ENCODE measurements at places on chromosomes 12 and 14.

- no peak overlapping the region for H3K4me3 ChIP-seq
- no peaks in the 10 kb centered on the region for H3K36me3 ChIP-seq
- DNase-seq: no peak
- H3K27ac ChIP-seq: no peak overlapping the region
- no peaks in the 10 kb centered on the region for H3K4me1 ChIP-seq
Measured at GRCh38 chr12:127205781-127206555, 1061.0 kb upstream of the TMEM132C start.

- H3K27me3 ChIP-seq: no peaks in the 10 kb centered on the region
- H3K4me1 ChIP-seq: no peaks in the 10 kb centered on the region
- H3K4me3 ChIP-seq: no peak overlapping the region
- no peak overlapping the region for H3K27ac ChIP-seq
- DNase-seq: no peak
- no peaks in the 10 kb centered on the region for H3K36me3 ChIP-seq
Measured at GRCh38 chr12:42744539-42745182, 155.1 kb upstream of the PRICKLE1 start.

GRCh38 chr12:85603556-85603955 lies 232.7 kb downstream of the RASSF9 start:
- no peak overlapping the region for H3K27ac ChIP-seq
- H3K36me3 ChIP-seq: no peaks in the 10 kb centered on the region
- H3K4me1 ChIP-seq: no peaks in the 10 kb centered on the region
- no peak overlapping the region for H3K4me3 ChIP-seq
- no peak for DNase-seq

DNA sequence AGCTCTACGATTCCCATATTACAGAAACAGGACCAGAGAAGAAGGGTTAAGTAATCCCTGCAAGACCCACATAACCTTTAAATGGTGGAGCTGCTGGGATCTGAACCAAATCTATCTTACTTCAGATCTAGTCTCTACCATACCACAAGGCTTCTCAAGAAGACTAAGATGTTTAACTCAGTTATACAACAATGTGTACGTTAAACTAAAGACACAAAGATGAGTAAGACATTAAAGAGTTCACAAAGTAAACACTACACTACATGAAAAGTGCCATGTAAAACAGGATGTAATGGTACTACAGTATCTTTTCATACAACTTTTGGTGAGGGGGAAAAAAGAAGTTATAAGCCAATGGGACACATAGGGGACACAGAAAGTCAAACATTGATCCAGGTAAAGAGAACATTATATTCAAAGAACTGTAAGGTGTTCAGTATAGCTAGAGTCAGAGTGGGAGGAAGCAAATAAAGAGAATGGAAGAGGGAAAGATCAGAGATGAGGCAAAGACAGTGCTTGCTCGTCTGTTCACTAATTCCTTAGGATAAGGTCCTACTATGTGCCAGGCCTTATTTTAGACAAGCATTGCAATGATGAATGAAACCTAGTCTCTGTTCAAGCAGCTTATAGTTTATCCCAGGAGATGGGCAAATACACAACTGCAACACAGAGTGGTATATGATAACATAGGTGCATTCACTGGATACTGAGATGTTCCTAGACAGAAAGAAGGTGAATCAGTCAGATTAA lies 7.7 kb downstream of the TMED10 start:
- DNase-seq: no peak
- H3K27me3 ChIP-seq: no peaks in the 10 kb centered on the region
- no peak overlapping the region for H3K27ac ChIP-seq
- H3K36me3 ChIP-seq: no peaks in the 10 kb centered on the region
- no peaks in the 10 kb centered on the region for H3K4me1 ChIP-seq

- no peaks in the 10 kb centered on the region for H3K27me3 ChIP-seq
- H3K36me3 ChIP-seq: no peaks in the 10 kb centered on the region
- H3K4me1 ChIP-seq: no peaks in the 10 kb centered on the region
- H3K4me3 ChIP-seq: no peak overlapping the region
- H3K27ac ChIP-seq: no peak overlapping the region
Measured at GRCh38 chr14:37232907-37233481, 35.3 kb downstream of the MIPOL1 start.

DNA sequence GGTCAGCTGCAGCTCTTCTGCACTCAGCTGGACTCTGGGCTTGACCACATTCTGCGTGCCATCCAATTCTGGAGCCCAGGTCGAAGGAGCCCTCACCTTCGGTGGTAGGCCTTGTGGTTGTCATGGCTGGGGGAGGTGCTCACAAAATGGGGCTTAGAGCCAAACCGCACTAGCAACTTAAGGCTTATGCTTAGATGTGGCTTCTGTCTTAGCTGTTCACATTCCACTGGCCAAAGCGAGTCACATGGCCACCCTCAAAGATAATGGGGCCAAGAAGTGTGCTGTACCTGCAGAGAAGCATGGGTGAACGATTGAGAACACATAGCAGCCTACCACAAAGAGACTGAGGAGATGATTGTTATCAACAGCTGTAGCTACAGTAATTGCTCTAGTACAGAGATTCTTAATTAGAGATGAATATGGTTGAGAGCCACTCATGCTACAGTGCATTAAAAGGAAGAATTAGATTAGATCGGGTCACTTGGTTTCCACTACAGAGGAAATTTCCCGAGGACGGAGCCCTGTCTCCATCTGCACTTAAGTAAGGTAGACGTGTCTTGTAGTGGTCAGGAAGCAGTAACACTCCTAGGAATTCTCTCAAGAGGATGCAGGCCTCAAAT lies 334.6 kb upstream of the FKBP4 start:
- peaks cover 3% of the 10 kb centered on the region for H3K27me3 ChIP-seq
- no peak overlapping the region for H3K4me3 ChIP-seq
- H3K27ac ChIP-seq: no peak overlapping the region
- H3K4me1 ChIP-seq: no peaks in the 10 kb centered on the region
- H3K36me3 ChIP-seq: no peaks in the 10 kb centered on the region

DNA sequence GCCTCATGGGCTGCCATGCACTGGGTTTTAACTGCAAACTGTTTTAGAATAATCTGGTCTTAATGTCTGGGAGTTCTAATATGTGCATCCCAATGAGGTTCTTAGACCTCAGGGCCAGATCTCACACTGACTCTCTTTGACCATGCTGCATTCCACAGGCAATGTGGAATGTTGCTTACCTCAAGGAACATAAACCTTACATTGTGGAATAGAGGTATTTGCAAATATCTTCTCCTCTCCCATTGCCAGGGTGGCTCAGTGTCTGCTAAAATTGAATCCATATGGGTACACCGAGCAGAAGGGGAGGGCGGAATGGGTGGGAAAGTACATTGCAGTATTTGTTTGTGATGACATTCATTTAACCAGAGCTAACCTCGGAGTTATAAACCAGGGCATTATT lies 78.6 kb downstream of the CHST11 start:
- DNase-seq: no peak
- H3K27me3 ChIP-seq: no peaks in the 10 kb centered on the region
- H3K36me3 ChIP-seq: no peaks in the 10 kb centered on the region
- no peak overlapping the region for H3K4me3 ChIP-seq

DNA sequence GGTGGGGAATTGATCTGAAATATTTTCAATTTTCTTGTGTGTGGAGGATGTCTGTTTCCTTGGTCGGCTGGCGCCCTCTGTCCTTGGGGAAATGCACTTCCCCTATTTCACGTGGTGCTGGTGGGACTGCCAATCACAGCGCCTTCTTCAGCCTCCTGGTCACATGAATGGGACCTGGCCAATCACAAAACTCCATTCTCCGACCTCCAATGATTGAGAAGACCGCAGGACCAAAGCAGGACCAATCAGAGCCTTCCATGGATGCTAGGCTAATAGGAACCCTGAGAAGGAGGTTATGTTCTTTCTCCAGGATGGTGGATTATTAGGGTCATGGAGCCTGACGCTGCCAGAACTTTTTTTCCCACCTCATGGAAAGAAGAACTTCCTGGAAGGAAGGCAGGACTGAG lies 188.7 kb downstream of the TTC8 start:
- H3K4me3 ChIP-seq: no peak overlapping the region
- DNase-seq: no peak
- H3K27me3 ChIP-seq: no peaks in the 10 kb centered on the region
- H3K27ac ChIP-seq: no peak overlapping the region
- H3K36me3 ChIP-seq: no peaks in the 10 kb centered on the region

GRCh38 chr12:66603461-66603860 lies 75.4 kb downstream of the GRIP1 start:
- no peak for DNase-seq
- no peaks in the 10 kb centered on the region for H3K4me1 ChIP-seq
- H3K27me3 ChIP-seq: no peaks in the 10 kb centered on the region
- no peaks in the 10 kb centered on the region for H3K36me3 ChIP-seq
- no peak overlapping the region for H3K27ac ChIP-seq

GRCh38 chr14:59664741-59665140 lies 88.1 kb upstream of the CCDC175 start:
- no peak for DNase-seq
- H3K27ac ChIP-seq: no peak overlapping the region
- no peak overlapping the region for H3K4me3 ChIP-seq
- H3K36me3 ChIP-seq: no peaks in the 10 kb centered on the region
- H3K27me3 ChIP-seq: no peaks in the 10 kb centered on the region

DNA sequence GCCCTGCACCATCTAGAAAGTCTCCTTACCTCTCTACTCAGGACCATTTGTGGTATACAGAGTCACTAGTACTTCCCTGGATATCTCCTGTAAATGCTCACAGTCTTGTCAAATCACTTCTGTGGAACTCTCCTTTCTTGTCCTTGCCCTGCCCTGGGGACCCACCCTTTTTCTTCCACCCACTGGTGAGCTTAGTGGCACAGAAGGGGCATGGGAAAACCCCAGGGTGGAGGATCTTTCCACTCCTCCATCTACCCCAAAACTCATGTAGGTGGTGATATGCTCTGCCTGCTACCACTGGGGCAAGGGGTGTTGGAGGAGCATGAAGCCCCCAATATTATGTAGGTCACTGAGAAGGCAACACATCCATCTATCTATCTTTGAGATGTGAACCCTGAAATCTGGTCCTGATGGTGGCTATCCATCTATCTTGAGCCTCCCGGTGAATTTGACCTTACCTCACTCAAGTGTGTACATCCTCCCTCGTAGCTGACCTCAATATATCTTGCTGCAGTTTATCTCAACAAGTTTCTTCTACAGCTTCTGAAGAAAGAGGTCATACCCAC lies 943 bp downstream of the TESPA1 start:
- DNase-seq: no peak
- no peaks in the 10 kb centered on the region for H3K36me3 ChIP-seq
- no peaks in the 10 kb centered on the region for H3K27me3 ChIP-seq
- H3K27ac ChIP-seq: peak overlapping the region; percentile 94
- peak overlapping the region; percentile 80 for H3K4me3 ChIP-seq

DNA sequence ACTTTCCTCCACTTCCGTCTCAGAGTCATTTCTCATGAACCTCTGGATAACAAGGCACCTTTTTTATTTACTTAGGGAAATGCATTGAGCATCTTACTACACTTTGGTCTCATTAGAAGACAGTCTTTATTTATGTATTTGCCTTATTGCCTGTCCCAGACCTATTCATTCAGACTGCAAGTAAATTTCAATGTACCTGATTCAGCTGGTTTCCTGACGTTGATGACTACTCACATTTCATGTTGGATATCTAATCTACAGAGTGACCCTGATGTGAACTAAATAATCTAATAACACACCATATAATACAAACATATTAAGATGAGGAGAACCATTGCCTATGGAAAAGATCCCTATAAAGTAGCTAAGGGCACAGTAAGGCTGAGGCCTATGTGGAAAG lies 267.7 kb downstream of the SLC6A15 start:
- no peaks in the 10 kb centered on the region for H3K4me1 ChIP-seq
- DNase-seq: no peak
- no peaks in the 10 kb centered on the region for H3K36me3 ChIP-seq
- H3K4me3 ChIP-seq: no peak overlapping the region
- H3K27me3 ChIP-seq: no peaks in the 10 kb centered on the region

DNA sequence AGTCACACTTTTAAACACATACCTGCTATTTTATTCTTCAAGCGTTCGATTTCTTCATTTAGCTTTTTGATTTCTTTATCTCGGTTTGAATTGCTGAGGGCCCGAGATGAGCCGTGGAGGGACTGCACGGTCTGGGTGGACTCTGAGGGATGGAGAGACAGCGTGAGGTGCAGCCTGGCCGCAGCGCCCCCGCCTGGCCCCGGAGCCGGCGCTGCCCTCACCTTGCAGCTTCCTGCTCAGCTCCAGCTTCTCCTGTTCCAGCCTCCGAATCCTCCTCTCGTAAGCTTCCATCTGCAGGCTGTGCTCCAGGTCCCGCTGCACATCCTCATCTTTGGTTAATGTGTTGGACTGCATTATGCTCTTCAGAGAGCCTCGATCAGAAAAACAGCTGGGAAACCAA lies 53.2 kb downstream of the AMN start:
- H3K36me3 ChIP-seq: peaks cover 21% of the 10 kb centered on the region
- H3K27me3 ChIP-seq: no peaks in the 10 kb centered on the region
- H3K4me3 ChIP-seq: no peak overlapping the region

- H3K27me3 ChIP-seq: no peaks in the 10 kb centered on the region
- DNase-seq: no peak
- no peaks in the 10 kb centered on the region for H3K36me3 ChIP-seq
- H3K27ac ChIP-seq: no peak overlapping the region
- H3K4me3 ChIP-seq: no peak overlapping the region
Measured at GRCh38 chr12:109329686-109330085, 18.0 kb upstream of the MYO1H start.

DNA sequence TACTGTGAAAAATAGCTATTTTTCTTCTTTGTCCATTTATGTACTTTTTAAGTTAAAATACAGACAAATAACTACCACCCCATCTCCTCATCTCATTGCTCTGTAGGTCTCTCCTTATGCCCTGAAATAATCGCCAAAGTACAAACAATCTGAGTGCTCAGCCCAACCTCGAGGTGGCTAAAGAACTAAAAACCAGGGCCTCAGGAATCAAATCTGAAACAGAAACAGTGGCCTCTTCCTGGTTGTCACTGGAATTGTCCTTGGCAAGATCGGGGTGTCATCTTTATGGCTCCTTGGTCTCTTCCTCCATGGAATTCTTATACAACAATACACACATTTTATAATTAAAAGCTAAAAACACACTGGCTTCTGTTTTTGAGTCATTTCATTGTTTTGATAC lies 182.4 kb downstream of the ASCL1 start:
- H3K27me3 ChIP-seq: no peaks in the 10 kb centered on the region
- no peak for DNase-seq
- H3K27ac ChIP-seq: no peak overlapping the region
- no peaks in the 10 kb centered on the region for H3K4me1 ChIP-seq
- H3K36me3 ChIP-seq: no peaks in the 10 kb centered on the region

GRCh38 chr12:103114296-103115055 lies 157.0 kb downstream of the ASCL1 start:
- DNase-seq: peak; percentile 95
- peak overlapping the region; percentile 80 for H3K27ac ChIP-seq
- no peak overlapping the region for H3K4me3 ChIP-seq
- H3K36me3 ChIP-seq: no peaks in the 10 kb centered on the region
- H3K4me1 ChIP-seq: peaks cover 19% of the 10 kb centered on the region

DNA sequence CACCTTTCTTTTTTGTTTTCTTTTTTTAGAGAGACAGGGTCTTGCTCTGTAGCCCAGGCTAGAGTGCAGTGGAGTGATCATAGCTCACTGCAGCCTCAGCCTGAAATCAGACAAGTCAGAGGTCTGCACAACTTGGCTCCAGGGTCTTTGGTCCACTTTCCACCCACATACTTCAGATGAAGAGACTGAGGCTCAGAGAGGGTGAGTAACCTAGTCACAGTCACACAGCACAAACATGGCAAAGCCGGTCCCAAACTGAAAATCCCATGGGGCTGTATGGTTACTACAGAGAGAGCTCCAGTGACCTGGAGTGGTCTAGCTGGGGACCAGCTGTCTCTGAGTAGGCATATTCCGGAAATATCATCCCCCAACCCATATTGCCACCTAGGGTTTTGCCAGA lies 19.2 kb downstream of the LHX5 start:
- no peaks in the 10 kb centered on the region for H3K4me1 ChIP-seq
- no peaks in the 10 kb centered on the region for H3K36me3 ChIP-seq
- no peak for DNase-seq
- no peaks in the 10 kb centered on the region for H3K27me3 ChIP-seq

- no peaks in the 10 kb centered on the region for H3K27me3 ChIP-seq
- peak; percentile 23 for DNase-seq
Measured at GRCh38 chr12:3803865-3804472, 51.1 kb upstream of the CRACR2A start.

Data from GM12878 (cell line).